ENCODE measurements at places on chromosomes 7 and 10.

- DNase-seq = no peak
Measured at GRCh38 chr10:85224366-85224940, 896.1 kb downstream of the CCSER2 start.

DNA sequence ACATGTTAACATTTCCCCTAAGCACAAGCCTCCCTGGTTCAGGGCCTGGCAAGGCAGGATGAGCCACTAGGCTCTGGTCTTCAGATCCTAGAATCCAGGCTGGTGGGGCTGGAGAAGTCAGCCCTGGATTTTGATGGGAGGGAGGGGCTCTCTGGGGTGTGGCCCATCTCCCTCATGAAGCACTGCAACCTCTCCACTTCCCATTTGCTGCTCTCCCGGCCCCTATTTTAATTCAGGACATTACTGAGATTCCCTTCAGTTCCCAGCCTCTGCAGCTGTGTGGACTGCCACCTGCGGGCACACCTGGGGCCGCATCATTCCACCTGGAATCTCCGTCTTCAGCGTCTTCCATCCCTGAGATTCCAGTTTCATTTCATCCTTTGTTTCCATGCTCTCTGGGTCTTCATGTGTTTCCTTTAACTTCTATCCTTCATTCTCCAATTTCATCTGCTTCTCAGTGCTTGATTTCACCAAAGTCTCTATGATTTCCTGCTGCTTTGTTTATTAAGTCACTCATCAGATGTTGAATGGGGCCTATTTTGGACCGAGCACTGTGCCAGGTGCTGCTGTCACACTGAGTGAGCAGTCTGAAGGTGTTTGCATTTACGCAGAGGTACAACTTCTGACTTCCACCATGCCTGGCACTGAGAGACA lies 253.6 kb downstream of the WDR37 start:
- DNase-seq = no peak

DNA sequence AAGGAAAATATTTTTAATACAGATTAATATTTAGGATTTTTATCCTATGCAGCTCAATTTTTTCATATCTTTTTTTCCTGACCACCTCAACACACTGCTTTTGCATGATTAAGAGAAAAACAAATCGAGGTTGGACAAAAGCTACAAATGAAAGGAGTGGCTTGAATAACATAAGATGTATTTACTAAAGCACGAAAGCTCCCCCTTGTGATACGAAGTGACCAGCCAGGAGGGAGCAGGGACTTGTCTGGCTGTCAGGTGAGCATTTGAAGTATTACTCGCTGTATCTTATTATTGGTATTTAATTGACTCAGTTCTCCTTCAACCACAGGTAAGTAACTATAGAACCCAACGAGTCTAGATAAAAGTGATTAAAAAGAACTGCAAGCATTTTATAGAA lies 265.2 kb upstream of the PHF14 start:
- no peak for DNase-seq

DNA sequence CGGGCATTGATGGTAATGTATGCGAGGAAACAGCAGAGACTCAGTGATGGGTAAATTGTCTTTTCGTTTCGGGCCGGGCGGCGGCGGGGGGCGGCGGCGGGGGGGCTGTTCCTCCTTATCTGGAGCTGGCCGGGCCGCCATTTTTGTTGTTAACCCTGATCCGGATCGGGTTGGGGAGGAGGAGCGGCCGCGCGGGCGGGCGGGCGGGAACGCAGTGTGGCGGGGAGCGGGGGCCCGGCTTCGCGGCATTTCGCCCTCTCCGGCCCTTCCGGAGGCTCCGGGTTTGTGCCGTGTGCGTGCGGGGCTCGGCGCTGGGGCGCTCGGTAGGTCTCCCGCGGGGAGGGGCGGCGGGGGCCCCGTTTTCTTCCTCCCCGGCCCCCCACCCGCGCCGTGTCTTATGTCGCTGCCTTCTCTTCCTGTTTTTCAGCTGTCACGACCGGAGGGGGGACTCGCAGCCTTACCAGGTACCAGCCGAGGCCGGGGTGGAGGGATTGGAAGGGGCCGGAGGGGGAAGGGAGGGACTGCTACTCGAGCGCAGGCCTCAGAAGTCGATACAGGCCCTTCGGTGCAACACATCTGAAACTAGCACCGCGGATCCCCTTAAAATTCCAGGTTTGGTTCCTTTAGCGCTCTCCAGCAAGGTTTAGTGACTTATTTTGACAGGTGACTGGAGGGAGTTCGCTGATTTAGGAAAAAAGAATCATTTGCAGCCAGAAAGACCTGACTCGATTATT lies 820 bp downstream of the WAC start:
- DNase-seq = peak; percentile 60

- DNase-seq = no peak
Measured at GRCh38 chr10:104277785-104278184, 8.8 kb downstream of the GSTO2 start.

GRCh38 chr7:106421181-106421762 lies 136.5 kb upstream of the NAMPT start:
- no peak for DNase-seq
